ENCODE measurements at places on chromosomes 2 and 18. TPM values are rescaled to one million over a fixed set of nuclear protein-coding genes. Genes with fewer than 3 reads are reported as not detected.

The TBR1 gene
- not detected for total RNA-seq

The GPR17 gene
- 4.6 TPM for total RNA-seq

The CIB4 gene
- not detected for total RNA-seq

The SCLY gene
- 15.1 TPM for total RNA-seq

- no peak for DNase-seq
These were observed 512.8 kb upstream of the NRP2 start for GRCh38 chr2:205169464-205169863.

- no peak for DNase-seq
These were observed 46.2 kb upstream of the TRIM43B start for GRCh38 chr2:95530734-95531133.

GRCh38 chr2:135694711-135695110 lies 46.9 kb upstream of the UBXN4 start:
- no peak for DNase-seq

DNA sequence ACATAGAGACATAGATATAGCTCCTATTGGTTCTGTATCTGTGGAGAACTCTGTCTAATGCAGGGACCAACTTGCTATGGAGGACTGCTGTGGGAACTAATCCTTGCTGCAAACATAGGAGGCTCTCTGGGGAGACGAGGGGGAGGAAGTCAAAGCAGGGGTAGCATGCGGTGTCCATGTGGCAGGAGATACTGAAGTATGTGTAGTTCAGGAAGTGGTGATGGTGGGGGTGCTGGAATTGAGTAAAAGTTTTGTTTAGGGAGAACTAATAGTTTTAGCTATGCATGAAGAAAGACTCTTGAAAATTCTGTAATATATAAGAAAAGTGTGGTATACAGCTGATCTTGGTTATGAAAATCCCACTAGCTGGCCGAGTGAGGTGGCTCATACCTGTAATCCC lies 62.0 kb downstream of the ANKRD44 start:
- no peak for DNase-seq

All from sciatic nerve (tissue), 2 donors.